Omental fat pad (tissue), 4 donors: ENCODE measurements at places on chromosomes 6 and 20.

DNA sequence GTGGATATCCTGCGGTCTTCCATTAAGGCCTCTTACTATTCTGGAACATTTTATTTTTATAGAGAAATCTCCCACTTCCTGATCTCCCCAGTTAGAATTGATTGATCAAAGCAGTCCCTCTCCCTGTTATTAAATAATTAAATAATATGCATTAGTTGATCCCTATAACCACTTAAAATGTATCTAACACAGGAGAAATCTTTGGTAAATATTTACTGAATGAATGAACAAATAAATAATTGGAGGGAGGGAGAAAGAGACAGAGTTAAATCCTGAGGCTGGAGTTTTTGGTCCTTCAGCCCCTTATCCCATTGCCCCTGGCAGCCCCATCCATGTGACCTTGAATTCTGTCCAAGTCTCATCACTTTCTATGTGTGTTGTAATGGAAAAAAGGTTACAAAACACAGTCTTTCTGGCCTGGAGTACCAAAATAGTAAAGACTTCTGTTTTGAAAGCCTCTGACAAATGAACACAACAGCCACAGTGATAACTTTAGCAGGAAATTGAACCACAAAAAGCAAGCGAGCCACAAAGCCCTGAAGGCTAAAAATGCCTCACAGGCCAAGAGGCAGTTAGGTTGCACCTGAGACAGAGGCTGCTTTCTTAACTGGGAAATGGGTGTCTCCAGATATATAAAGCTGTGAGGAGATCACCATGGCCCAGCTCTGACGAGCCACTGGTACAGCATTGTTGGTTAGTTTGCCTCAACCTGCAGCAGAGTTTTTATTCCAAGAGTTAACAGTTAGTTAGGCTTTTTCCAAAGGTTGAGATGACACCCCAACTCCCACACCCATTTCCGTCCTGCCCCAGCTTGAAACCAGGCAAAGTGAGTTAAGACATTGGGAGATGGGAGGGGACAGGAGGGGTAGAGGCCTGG is 11.3 kb downstream of the NT5E start:
- no peak for DNase-seq

- no peak for DNase-seq
Measured at GRCh38 chr6:1164600-1164999, 147.3 kb upstream of the FOXQ1 start.

DNA sequence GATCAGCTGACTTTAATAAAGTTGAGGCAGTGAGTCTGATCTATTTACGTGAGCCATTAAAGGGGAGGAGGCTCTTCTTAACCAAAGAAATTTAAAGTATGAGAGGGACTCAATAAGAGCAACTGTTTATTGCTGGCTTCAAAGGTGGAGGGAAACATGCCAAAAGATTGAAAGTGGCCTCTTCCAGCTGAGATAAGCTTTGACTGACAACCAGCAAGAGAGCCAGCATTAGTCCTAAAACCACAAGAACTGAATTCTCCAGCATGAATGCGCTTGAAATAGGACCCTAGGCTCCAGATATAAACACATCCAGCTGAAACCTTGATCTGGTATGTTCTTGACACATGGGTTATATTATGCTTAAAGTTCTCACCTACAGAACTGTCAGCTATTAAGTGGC is 123.1 kb upstream of the GJE1 start:
- no peak for DNase-seq

- DNase-seq = no peak
Measured at GRCh38 chr6:134689177-134689576, 260.7 kb downstream of the ALDH8A1 start.

- DNase-seq = no peak
Measured at GRCh38 chr20:56949318-56949717, 317.1 kb downstream of the BMP7 start.

- no peak for DNase-seq
Measured at GRCh38 chr6:45652416-45652815, 274.7 kb upstream of the SUPT3H start.

DNA sequence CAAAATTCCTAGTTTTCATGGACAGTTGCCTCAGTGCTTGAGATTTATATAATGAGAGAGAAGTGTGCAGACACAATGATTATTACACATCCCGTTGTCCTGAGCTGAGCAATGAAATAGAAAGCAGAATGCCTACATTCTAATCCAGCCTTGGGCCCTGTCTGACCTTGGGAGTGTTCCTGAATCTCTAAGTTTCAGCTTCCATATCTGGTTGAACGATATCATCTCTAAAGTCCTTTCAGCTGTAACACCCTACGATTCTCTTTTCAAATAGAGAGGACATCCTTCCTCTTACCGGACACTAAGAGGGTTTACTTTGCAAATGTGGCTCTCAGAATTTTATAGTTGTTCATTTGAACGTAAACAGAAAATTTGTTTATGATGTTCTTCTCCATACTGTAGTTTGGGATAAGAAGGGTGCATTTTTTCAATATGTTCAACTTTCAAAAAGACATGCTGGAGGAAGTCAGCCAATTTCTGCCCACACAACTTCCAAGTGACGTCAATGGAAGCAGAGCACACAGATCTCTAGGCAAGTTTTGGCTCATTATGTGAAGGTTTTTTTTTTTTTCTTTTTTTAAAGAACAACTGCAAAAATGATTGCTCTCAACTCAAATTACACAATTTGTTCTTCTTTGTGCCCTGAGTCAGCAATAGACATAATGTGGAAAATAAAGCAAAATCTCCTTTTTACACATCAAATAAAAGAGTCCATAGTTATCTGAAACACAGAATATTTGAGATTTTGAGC is 50.4 kb downstream of the PDE7B start:
- no peak for DNase-seq

- no peak for DNase-seq
Measured at GRCh38 chr20:47809161-47809960, 24.1 kb upstream of the SULF2 start.
